ENCODE measurements at places on chromosomes 4 and X.

DNA sequence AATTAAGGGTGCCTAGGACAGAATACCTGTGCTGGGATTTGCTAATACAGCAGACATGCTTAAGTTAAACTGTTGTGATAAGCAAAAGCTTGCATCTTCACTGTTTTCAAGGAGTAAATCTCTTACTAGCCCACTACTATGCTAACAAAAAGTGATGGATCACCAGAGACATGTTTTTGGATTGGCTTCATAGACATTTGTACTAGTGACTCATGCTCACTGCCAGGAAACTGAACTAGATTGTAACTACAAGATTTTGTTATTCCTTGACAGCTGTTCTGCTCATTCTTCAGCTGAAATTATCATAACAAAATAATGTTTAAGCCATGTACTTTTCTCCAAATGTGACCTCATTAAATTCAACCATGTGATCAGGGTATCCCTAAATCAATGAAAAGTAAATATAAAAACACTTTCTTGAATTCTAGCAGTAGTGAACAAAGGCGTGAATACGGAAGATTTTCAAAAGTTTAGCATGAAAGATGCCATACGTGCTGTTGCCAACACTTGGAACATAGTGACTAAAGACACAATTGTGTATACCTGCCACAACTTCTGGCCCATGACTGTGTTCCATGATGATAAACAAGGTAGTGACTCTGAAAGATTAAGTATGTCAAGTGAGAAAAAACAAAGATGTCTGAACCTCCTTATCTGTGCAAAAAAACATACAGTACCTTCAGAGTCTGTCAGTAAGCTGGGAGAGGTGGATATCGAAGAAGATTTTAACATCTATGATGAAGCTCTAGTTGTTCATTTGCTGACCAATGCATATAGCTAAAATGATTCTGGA lies 154.0 kb downstream of the BTC start:
- no peak for DNase-seq

DNA sequence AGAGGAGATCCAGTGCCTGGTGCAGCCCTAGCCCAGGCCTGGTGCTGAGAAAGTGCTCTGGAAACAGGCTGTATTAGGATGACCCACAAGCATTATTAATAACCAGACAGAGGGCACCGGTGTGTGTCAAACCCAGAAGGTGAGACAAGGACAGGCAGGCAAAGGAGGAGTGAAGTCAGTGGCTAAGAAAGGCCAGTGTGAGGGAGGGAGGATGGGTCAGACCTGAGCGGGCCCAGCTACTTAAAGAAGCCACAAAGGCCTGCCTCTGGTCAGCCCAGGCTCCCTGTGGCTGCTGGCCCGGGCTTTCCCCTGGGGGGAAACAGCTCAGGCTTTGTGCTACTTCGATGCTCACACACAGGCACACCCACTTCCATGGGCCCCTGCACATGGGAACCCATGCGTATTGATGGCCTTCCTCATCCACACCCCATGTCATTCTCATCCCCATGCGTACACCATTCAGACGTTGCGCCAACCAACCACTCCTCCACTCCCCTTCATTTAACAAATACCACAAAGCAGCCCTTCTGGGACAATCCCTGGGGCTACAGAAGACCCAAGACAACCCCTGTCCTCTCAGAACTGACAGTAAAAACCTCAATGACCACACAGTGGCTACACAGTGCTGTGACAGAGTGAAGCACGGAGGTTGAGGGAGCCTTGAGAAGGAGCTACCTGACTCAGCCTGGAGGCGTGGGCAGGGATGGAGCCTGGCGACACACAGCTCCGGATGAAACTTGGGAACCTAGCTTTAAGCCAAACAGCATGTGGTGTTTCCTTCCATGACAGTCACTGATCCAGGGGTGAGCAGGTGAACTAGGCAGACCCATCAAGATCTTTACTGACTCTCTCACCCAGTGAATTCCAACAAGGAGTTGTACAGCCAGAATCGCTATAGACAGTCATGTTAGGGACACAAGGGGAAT lies 24.9 kb upstream of the MTM1 start:
- no peak for DNase-seq

GRCh38 chrX:25873196-25873595 lies 264.9 kb upstream of the MAGEB18 start:
- no peak for DNase-seq

DNA sequence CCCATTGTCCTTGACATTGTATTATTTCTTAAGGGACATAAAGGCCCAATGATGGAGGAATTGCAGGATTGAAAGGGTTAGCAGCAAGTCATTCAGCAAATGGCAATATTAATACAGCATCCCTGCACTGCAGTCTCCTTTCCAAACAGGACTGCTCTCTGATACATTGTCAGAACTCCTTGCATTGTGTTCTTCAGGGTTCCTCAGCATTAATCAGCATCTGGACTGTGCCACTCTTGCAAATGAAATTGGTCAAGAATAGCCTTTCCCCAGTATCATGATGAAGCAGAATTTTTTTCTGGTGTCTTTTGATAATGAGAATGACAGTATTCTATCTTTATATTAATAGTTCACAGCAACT lies 272.6 kb upstream of the HAND2 start:
- DNase-seq = no peak

DNA sequence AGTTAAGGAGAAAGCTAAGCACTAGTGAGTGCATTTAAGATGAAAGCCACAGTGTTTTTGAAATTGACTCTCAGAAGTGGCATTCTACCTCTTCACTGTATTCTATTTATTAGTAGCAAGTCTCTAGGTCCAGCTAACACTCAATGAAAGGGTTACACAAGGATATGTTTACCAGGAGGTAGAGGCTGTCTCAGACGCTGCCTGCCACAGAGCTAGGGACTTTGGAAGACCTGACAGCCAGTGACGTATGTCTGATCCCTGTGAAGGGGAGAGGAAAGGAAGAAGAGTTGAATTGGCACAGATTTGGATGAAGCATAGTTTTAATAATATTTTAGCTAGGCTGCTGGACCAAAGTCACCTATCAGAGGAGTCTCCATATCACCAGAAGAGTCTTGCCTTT lies 36.5 kb upstream of the KLHL2 start:
- DNase-seq = no peak

GRCh38 chr4:1014291-1015167 lies 3.1 kb downstream of the FGFRL1 start:
- DNase-seq = no peak

- peak; percentile 28 for DNase-seq
Measured at GRCh38 chr4:172982151-172982590, 186.4 kb upstream of the GALNT7 start.

- no peak for DNase-seq
Measured at GRCh38 chr4:163048447-163048846, 118.2 kb downstream of the NAF1 start.

DNA sequence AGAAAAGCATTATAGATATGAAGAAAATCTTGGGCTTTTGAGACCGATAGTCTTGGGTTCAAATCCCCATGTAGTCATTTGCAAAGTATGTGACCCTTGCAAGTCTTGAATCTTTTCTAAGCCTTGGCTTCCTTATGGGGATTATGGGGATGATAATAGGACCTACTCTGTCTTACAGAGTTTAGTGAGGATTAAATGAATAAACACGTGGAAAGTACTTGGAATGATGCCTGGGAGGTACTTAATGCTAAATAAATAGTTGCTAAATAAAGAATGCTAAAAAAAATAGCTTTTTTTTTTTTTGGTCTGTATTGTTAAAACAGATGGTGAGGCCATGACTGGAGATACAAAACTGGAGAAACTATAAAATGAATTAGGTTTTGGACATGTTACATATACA lies 292.7 kb downstream of the GPAT3 start:
- DNase-seq = no peak

DNA sequence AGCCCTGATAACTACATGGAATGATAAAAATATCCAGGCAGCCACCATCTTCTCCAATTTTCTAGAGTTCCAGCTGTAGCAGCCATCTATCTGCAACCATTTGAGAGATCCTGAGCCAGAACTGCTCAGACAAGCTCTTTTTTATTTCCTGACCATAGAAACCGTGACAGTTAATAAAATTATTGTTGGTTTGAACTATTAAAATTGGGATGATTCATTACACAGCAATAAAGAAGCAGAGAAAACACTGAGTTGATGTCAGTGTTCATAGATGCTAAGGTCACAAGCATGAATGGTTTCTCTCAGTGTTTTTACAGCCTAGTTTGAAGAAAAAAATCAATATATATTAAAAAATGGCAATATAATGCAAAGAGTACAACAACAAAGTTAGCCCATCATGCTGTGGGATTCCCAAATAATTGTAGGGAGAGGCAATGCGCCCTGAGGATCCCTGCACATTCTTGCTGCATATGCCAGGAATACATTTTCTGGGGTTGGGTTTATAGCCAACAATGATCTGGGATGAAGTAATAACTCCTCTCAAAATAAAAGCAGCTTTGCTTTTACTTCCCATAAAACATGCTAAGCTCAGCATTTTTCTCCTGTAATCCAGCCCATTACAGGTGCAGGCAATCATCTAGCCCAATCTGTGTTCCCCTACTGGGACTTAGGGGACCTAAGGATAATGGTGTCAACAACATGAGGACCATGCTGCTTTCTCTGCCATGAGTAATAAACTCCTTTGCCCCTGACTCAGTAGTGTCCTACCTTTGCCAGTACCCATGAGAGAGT lies 84.0 kb downstream of the PABPC4L start:
- no peak for DNase-seq

DNA sequence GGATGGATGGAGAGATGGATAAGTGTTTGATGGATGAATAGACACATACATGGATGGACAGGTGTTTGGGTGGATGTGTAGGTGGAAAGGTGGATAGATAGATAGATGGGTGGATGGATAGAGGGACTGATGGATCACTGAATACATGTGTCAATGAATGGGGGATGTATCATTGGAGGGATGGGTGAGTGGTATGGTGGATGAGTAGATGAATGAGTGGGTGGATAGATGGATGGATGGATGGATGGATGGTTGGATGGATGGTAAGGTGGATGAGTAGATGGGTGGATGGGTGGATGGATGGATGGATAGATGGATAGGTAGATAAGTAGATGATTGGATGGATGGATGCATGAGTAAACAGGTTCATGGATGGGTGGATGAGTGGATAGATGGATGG lies 41.1 kb upstream of the CD99 start:
- no peak for DNase-seq

DNA sequence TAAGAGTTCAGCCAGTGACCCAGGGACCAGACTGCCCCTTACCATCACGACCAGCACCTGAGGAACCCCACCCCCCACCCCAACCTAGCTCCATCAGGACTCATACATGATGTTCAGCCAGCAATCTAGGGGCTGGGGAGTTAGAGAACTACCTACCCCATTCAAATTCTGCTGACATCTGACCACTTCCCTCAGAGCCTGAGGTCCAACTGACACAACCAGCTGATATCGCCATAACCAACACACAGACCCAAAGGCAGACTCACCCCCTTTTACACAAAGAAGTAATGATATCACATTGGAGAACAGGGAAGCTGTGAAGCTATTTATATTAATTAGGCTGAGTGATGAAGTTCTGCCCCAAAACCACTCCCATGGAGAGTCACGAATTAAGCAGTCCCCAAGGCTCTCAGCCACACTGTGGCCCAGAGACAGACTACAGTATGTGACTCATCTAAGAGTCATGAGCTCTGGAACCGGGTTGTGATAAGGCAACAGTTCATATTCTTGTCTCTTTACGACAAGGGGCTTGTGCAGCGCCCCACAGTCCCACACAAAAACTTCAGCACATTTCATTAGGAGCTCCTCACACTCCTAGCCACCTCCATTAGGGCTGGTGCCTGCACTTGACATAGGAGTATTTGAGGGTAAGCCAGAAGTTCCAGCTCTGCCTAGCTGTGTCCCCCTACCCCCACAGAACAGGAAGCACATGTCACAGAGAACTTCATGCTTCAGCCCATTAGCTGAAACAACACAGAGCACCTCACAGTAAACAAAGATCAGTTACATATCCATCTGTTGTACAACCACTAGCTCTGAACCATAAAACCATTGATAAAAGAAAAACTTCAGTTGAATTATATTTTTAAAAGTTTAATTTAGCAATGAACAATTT lies 184.7 kb upstream of the ZCCHC13 start:
- no peak for DNase-seq

DNA sequence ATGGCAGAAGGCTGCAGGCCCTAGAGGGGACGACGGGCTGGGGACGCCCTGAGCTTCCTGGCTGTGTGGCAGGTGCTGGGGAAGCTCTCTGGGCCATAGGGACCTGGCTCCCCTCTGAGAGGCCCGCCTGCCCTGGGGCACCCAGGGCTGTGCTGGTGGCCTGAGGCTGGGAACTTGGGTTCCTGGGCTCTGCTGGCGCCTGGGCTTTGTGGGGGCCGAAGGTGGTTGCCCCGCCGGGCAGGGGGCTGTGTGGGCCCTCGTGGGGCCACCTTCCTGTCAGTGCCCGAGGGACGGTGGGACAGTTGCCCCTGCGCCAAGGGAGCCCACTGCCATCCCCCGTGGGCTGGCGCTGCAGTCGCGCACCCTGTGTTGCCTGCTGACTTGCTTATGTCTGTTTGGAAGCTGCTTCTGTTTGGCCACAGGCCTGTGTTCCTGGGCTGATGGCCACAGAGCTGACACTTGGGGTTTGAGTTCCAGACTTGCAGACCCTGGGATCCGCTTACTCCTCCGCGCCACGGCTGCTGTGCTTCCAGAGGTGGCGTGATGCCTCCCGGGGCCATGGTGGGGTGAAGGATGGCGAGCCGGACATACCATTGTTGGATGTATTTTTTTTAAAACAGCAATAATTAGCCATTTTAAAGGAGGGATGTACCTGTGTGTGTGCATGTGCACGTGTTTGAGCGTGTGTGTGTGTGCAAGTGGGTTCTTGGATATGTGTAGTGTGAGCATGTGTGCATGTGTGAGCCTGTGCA lies 8.5 kb downstream of the NAT8L start:
- no peak for DNase-seq

DNA sequence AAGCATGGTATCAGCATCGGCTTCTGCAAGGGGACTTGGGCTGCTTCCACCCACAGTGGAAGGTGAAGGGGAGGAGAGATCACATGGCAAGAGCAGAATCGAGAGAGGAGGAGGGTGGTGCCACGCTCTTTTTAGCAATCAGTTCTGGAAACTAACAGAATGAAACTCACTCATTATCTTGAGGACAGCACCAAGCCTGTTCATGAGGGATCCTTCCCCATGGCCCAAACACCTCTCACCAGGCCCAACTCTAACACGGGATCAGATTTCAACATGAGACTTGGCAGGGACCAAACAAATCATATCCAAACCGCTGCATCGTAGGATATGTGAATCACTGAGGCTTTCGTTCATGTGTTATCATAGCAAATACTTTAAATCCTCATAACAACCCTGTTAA lies 125.5 kb downstream of the GPC3 start:
- DNase-seq = no peak

- no peak for DNase-seq
Measured at GRCh38 chr4:108586778-108587177, 33.6 kb upstream of the RPL34 start.

GRCh38 chrX:118724775-118725174 lies 2.6 kb upstream of the IL13RA1 start:
- DNase-seq = no peak

GRCh38 chrX:29040160-29040559 lies 452.9 kb downstream of the IL1RAPL1 start:
- no peak for DNase-seq

Data from thoracic aorta (tissue), 2 donors.